NCI-H1436 treated with DMSO at 0.1 percent for 48 hours (cell line): ENCODE measurements at places on chromosomes 12 and 14.

GRCh38 chr12:49198431-49199155 lies 9.7 kb upstream of the TUBA1A start:
- DNase-seq, result no peak

DNA sequence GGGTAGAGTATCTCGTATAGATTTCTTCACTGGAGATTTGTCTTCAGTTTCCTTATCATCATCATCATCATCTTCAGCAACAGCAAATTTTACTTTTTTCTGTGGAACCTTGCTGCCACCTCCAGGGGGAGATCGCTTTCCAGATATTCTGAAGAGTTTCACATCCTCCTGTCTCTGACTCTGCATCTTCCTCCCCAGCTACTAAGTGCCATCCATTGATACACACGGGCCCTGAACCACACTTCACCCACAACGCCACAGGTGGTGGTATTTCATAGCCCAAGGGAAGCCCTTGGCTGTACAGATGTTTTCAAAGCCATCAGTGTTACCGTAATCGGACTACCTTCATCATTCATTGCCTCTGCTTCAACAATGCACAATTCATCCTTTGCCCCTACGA lies 82.2 kb downstream of the PPP2R5C start:
- no peak for DNase-seq

GRCh38 chr12:110538869-110539622 lies 36.9 kb downstream of the RAD9B start:
- no peak for DNase-seq

- no peak for DNase-seq
These were observed 243.6 kb downstream of the TMTC2 start for GRCh38 chr12:82930301-82930700.

- DNase-seq, result no peak
These were observed 66.4 kb downstream of the DCAF5 start for GRCh38 chr14:69086537-69086936.
